ENCODE measurements at places on chromosomes 7 and 10. TPM values are rescaled to one million over a fixed set of nuclear protein-coding genes. Genes with fewer than 3 reads are reported as not detected.

DNA sequence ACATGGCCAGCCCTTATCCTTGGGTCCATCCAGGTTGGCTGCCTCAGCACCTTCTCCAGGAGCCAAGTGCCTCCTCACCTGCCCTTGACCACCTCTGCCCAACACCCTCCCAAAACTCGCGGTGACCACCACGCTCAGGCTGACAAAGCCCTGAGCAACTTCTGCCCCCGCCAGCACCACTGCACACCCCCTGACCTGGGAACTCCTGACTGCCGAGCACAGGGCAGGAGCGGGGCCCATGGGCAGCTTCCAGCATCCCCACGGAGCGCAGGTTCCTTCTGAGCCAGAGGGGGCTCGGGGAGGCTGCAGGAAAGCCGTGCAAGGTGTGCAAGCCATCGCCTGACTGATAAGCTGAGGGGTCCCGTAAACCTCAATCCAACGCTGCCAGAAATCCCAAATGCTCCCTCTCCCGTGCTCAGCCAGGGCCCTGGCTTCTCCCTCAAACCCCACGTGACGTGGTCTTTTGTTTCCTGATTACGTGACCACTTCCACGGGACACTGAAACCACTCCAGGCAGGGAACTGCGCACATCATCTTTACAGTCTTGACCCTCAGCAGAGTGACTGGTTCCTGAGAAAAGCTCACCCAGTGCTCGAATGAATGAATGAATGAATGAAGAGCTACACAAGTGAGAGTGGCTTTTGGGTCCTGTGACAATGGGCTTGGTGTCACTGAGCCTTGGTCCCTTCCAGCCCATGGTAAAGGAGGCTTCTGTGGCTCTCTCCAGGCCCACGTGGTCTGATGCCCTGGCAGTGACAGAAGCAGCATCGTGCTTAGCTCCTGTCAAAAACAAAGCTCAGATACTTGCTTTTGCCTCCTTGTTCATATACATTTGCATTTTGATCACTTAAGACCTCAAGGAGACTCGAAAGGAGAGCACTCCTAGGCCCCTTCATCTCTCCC is 249.8 kb upstream of the PPP2R2D start:
- DNase-seq, result no peak

GRCh38 chr7:111486472-111487142 is 75.7 kb downstream of the IMMP2L start:
- DNase-seq, result peak; percentile 14

- no peak for DNase-seq
Observed at GRCh38 chr10:36943544-36943943, 181.9 kb upstream of the ANKRD30A start.

GRCh38 chr7:102891693-102892261 is 21.0 kb upstream of the LRRC17 start:
- DNase-seq, result no peak

GRCh38 chr7:135976312-135977006 is 700 bp downstream of the MTPN start:
- no peak for DNase-seq

GRCh38 chr10:1715821-1716220 is 21.5 kb downstream of the ADARB2 start:
- DNase-seq, result peak; percentile 12

DNA sequence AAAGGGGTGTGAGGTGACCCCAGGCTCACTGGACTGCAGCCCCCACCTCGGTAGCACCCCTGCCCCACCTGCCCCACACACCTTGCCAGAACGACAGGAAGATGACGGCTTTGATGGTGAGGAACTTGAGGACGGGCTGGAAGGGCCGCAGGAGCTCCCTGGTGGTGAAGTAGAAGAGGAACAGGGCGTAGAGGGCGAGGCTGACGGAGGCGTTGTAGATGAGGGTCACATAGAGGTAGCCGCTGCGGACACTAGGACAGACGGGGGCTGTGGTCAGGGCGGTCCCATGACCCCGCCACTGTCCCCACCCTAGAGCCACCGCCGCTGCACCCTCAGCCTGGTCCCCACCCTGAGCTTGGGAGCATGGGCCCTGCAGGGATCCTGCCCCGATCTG is 7.6 kb downstream of the TMEM184A start:
- DNase-seq, result no peak

GRCh38 chr7:44617225-44617890 is 10.9 kb downstream of the OGDH start:
- DNase-seq, result no peak

EBLN1 gene
- not detected for total RNA-seq

H2BK1 gene
- not detected for total RNA-seq

PRR15 gene
- total RNA-seq, result 16.2 TPM

EIF4EBP2 gene
- 34.3 TPM for total RNA-seq
